Caco-2 (cell line): ENCODE measurements at places on chromosomes 11 and 22. TPM values are rescaled to one million over a fixed set of nuclear protein-coding genes. Genes with fewer than 3 reads are reported as not detected.

The USP28 gene
- total RNA-seq: 63.8 and 74.4 TPM in 2 replicates

The MMP8 gene
- total RNA-seq: not detected in 2 replicates

DNA sequence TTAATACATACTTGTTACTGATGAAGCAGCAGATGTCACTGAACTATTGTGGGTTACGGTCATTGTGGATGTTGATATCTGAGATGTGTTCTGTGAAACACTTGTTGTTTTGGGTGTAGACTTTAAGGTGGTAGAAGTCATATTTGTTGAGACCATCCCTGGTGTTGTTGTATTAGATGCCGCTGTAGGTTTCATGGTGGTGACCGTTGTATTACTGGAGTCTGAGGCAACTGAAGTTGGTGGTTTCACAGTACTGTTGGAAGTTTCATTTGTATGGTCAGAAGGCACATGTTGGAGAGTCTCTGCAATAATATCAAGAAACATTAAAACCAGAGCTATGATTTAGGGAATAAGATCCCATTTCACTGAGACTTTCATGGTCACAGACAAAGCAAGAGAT is 50.7 kb downstream of the TMEM123 start:
- DNase-seq: no peak
- no peak overlapping the region for H3K4me3 ChIP-seq
- H3K27me3 ChIP-seq: no peaks in the 10 kb centered on the region
- no peaks in the 10 kb centered on the region for H3K4me1 ChIP-seq
- no peak overlapping the region for H3K27ac ChIP-seq
- H3K36me3 ChIP-seq: peaks cover 10% of the 10 kb centered on the region

The IL10RA gene
- total RNA-seq: 0.65 and 1.6 TPM in 2 replicates

- no peak overlapping the region for H3K4me3 ChIP-seq
- H3K4me1 ChIP-seq: peaks cover 18% of the 10 kb centered on the region
- H3K27ac ChIP-seq: no peak overlapping the region
- DNase-seq: no peak
These were observed 23.7 kb upstream of the CCND1 start for GRCh38 chr11:69617220-69617619.

DNA sequence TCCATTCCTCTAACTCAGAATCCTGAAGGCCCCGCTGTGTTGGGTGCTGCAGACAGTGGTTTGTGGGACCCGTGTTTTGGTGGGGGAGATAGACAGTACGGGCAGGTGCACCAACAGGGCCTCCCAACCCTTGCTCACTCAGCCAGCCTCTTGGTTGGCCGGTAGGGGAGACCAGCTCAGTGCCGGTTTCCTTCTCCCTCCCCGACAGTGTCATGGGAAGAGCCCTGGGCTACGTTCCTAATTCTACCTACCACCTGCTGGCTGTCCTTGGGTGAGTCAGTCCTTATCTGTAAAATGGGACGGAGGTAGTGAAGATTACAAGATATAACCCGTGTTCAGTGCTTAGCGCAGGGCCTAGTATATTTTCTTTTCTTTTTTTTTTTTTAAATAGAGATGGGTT is 5.9 kb downstream of the TMEM134 start:
- H3K4me1 ChIP-seq: peaks cover 21% of the 10 kb centered on the region
- no peak overlapping the region for H3K27ac ChIP-seq
- no peaks in the 10 kb centered on the region for H3K27me3 ChIP-seq
- H3K36me3 ChIP-seq: no peaks in the 10 kb centered on the region
- DNase-seq: peak; percentile 39

DNA sequence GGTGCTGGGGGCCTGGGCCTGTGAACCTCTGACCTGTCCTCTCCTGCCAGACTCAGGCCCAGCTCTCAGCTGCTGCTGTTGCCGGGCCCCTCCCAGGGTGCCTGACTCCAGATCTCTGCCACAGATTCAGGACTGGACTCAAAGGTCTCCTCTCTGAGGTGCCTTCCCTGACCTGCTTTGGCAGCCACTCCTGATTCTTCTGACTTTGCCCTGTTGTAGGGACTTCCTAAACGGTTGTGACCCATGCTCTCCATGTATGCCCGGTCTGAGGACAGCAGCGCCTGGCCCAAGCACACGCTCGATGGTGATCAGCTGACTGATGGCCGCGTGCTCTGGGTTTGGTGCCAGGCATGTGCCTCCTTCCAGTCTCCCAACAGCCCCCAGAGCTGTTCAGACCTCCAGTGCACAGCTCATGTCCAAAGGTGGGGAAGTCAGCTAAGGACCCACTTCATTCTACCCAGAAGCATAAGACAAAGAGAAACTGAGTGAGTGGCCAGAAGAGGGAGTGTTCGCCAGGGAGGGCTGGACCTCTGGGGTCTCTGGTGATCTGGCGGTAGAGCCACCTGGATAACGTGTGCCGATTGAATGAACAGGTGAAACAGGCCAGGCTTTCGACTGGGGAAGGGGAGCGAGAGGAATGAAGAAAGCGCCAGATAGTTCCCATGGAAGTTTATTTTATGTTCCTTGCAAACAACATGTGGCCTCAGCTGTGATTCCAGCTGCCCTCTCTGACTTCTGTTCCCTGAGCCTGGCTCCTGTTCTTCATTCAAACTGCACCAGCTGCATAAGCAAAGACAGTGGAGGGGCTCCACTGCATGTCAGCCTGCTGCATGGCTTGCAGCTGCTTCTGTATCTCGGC is 8.1 kb upstream of the TOP3B start:
- H3K4me1 ChIP-seq: no peaks in the 10 kb centered on the region
- no peaks in the 10 kb centered on the region for H3K27me3 ChIP-seq
- no peak for DNase-seq
- no peak overlapping the region for H3K27ac ChIP-seq
- H3K36me3 ChIP-seq: no peaks in the 10 kb centered on the region

DNA sequence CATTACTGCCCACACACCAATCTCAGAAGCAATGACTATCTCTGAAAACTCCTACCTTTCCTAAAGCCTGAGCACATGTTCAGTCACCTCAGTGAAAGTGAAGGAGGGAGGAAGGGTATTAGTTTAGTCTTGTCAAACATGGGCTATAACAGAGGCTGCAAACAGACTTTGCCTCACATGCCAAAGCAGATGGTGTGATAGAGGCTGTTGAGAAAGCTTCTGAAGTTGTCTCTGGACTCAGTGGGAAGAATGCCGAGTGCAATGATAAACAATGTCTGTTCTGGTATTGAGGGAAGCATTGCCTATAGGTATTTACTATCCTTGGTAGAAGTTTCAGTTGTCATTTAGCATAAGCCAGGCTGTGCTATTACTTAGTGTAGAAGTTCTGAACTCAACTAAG is 314.5 kb upstream of the CCDC90B start:
- H3K27ac ChIP-seq: no peak overlapping the region
- H3K4me3 ChIP-seq: no peak overlapping the region
- peaks cover 4% of the 10 kb centered on the region; the same call in 1 of the 2 replicates for H3K4me1 ChIP-seq
- H3K36me3 ChIP-seq: no peaks in the 10 kb centered on the region

DNA sequence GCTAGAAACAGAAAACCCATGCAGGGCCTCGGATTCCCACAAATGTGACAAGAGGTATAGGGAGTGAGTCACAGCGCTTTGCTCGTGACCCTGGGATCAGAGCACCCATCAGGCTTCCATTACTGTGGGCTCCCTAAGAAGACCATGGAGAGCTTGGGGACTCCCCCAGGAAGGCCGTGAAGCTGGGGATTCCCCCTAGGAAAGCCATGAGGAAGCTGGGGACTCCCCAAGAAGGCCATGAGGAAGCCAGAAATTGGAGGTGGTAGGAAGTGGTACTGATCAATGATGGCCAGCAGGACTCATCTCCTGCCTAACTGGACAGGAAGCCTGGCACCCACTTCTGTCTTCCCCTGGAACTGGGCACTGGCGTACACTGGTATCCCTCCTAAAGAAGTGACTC is 10.1 kb upstream of the DCPS start:
- no peaks in the 10 kb centered on the region for H3K27me3 ChIP-seq
- DNase-seq: no peak
- peaks cover 12% of the 10 kb centered on the region for H3K4me1 ChIP-seq
- H3K36me3 ChIP-seq: peaks cover 8% of the 10 kb centered on the region

The PLAAT4 gene
- 1.2 TPM in 2 replicates for total RNA-seq

The MYEOV gene
- total RNA-seq: 0.52 TPM in 1 of 2 replicates, not detected in the other

DNA sequence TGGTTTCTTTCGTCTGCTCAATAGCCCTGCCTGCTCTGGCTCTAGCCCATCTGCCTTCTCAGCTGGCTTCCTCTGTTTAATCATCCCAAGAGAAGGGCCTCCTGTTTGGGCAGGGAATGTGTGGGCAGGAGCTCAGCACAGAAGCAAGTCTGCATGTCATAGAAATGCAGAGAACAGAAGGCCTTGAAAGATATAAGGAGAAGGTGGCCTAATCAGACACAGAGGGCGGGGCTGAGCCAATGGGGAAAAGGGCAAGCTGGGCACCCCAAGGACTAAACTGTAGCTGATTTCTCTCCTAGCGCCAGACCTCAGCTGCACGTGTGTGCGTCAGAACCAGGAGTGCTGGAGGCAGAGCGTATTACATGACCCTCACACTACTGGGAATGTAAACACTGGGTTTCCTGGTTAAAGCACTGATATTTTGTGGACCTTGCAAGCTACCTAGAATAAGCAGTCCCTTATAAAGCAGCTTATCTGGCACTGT is 7.6 kb upstream of the CCKBR start:
- H3K4me1 ChIP-seq: peaks cover 15% of the 10 kb centered on the region
- no peaks in the 10 kb centered on the region for H3K36me3 ChIP-seq
- H3K4me3 ChIP-seq: no peak overlapping the region
- no peaks in the 10 kb centered on the region for H3K27me3 ChIP-seq
- no peak for DNase-seq

The OR51B5 gene
- not detected in 2 replicates for total RNA-seq

GRCh38 chr11:87300640-87301380 is 263.1 kb downstream of the TMEM135 start:
- no peaks in the 10 kb centered on the region for H3K36me3 ChIP-seq
- no peaks in the 10 kb centered on the region for H3K27me3 ChIP-seq
- no peak overlapping the region for H3K27ac ChIP-seq
- DNase-seq: no peak

The NEFH gene
- not detected in 2 replicates for total RNA-seq

- H3K27ac ChIP-seq: no peak overlapping the region
- no peak overlapping the region for H3K4me3 ChIP-seq
- DNase-seq: no peak
- H3K36me3 ChIP-seq: peaks cover 5% of the 10 kb centered on the region
- H3K27me3 ChIP-seq: no peaks in the 10 kb centered on the region
- peaks cover 36% of the 10 kb centered on the region for H3K4me1 ChIP-seq
These were observed 3.4 kb downstream of the OVOL1 start for GRCh38 chr11:65790104-65790901.

The INPP5J gene
- total RNA-seq: 6.8 and 7.8 TPM in 2 replicates

GRCh38 chr22:46758867-46759290 is 3.6 kb upstream of the TBC1D22A start:
- no peaks in the 10 kb centered on the region for H3K27me3 ChIP-seq
- H3K4me3 ChIP-seq: no peak overlapping the region
- H3K36me3 ChIP-seq: no peaks in the 10 kb centered on the region
- H3K4me1 ChIP-seq: peaks cover 8% of the 10 kb centered on the region; the same call in 1 of the 2 replicates

The POU2AF3 gene
- total RNA-seq: 7.0 and 8.6 TPM in 2 replicates

The ACR gene
- total RNA-seq: not detected in 2 replicates

DNA sequence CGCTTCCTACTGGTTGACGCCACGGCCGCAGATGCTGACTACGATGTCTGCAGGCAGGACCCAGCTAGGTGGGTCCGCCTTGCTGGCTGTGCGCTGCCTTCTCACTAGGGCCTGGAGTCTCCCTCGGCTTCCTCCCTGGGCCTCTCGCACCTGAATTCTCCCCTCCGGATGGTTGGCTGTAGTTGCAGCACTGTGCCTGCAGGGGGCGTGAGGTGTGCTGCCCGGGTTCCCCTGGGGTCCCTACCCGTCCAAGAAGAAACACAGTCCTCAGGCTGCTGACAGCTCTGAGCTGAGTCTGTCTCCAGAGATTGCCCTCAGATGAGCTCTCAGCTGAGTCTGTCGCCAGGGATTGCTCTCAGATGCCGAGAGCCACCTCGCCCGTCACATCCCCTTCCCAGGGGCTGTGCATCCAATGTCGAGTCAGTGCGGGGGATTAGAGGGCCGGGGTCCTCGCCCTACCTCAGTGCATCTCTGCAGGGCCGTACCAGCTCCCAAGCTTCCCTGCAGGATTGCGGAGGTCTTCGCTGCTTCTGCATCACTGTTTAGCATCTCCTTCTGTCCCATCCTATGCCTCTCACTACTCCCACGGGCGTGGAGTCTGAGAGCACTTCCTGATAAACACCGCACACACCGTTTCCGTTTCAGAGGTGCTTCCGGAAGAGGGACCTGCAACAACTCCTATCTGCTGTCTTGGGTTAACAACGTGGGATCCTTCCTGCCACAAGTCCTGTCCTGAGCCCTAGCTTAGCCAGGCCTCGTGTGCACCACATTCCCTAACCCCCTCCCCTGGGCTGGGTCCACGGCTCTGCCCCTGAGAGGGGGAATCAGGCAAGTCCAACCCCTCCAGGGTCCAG is 196.9 kb downstream of the CSNK2A3 start:
- no peaks in the 10 kb centered on the region for H3K4me1 ChIP-seq
- no peaks in the 10 kb centered on the region for H3K36me3 ChIP-seq
- peak; percentile 50 for DNase-seq
- H3K27ac ChIP-seq: no peak overlapping the region
